ENCODE measurements at places on chromosomes 12 and 14. TPM values are rescaled to one million over a fixed set of nuclear protein-coding genes. Genes with fewer than 3 reads are reported as not detected.
A peak's percentile ranks its signal among the peaks of the same experiment; 100 is the strongest.

DNA sequence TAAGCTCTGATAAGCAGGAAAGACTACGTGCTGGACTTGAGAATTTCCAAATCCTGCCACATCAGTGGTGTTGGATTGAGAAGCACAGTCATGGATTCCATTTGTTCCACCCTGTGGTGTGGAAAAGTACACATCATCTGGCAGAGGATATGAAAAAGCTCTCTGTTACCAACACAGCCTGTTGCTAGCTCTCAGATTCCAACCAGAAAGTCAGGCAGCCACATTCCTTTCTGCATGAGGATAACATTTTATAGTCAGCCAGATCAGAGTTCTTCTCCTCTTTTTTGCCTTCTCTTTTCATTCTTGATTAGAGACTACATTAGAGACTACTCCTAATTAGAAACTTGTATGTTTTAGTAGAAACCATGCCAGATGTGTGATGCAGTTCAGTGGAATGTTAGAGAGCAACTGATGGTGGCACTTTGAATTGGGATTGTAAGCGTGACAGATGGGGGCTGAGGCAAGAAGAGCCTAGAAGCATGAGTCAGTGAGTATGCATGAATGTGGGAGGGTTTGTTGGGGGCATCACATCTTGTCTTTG, 61.2 kb upstream of the STXBP6 start:
- H3K27me3 ChIP-seq: no peaks in the 10 kb centered on the region
- no peaks in the 10 kb centered on the region for H3K4me1 ChIP-seq
- H3K36me3 ChIP-seq: no peaks in the 10 kb centered on the region
- H3K4me3 ChIP-seq: no peak overlapping the region
- no peak overlapping the region for H3K27ac ChIP-seq

- H3K4me3 ChIP-seq: no peak overlapping the region
- peaks cover 9% of the 10 kb centered on the region for H3K4me1 ChIP-seq
- DNase-seq: no peak
- peaks cover 18% of the 10 kb centered on the region for H3K36me3 ChIP-seq
- no peaks in the 10 kb centered on the region for H3K27me3 ChIP-seq
Measured at GRCh38 chr12:109768901-109769670, 55.5 kb downstream of the FAM222A start.

The ETV6 gene
- total RNA-seq: 14.1 TPM

- no peaks in the 10 kb centered on the region for H3K36me3 ChIP-seq
- no peak overlapping the region for H3K27ac ChIP-seq
- DNase-seq: no peak
- H3K4me3 ChIP-seq: no peak overlapping the region
- no peaks in the 10 kb centered on the region for H3K27me3 ChIP-seq
Measured at GRCh38 chr12:76226397-76226796, 121.8 kb downstream of the BBS10 start.

DNA sequence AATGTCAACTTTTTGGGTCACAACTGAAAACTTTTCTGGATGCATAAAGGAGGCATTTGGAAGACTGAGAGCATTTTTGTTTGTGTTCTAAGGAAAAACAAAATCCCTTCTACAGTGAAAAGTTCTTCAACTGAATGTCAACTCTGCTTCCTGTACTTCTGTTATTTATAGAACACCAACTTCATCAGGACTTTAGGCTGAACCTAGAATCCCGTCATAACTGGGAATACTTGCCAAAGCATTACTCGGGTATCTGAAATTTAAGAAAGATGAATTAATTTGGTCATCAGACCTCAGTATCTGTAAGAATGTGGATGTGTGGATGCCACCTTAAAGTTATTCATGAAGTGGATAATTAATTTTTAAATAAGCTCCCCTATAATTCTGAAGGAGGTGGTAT, 73.2 kb downstream of the FERMT2 start:
- no peaks in the 10 kb centered on the region for H3K27me3 ChIP-seq
- peaks cover 48% of the 10 kb centered on the region for H3K4me1 ChIP-seq
- H3K36me3 ChIP-seq: no peaks in the 10 kb centered on the region
- DNase-seq: no peak
- H3K27ac ChIP-seq: no peak overlapping the region

- H3K4me3 ChIP-seq: no peak overlapping the region
- H3K4me1 ChIP-seq: no peaks in the 10 kb centered on the region
- H3K36me3 ChIP-seq: no peaks in the 10 kb centered on the region
- H3K27ac ChIP-seq: no peak overlapping the region
- DNase-seq: no peak
- peaks cover 11% of the 10 kb centered on the region for H3K27me3 ChIP-seq
Measured at GRCh38 chr14:105028251-105028927, 7.5 kb upstream of the CDCA4 start.

The TAS2R8 gene
- not detected for total RNA-seq

DNA sequence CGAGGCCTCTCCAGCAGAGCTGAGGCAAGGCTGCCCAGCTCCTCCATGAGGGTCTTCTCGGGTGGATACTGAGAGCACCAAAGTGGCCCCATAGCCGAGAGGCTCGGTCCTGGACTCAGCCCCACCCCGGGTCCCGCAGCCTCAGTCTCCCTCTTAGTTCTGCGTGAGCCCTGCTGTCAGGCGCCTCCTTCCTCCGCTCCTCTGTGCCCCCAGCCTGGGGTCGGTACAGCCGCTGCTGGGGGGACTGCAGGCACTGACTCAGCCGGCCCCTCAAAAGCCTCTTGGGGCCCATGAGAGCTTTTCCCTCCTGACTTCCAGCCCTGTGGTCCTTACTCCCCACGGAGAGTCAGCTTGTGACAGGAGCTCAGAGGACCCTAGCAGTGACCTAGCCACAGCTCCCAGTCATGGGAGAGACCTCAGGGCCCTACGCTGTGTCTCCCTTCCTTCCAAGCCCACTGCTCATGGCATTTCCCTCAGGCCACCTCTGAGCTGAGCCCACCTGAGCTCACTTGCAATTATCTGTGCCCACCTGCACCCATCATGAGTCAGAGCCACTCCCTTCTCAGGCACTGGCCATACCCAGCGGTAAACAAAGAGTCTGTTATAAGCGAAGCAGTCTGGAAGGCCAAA, 295.0 kb upstream of the RTL1 start:
- no peaks in the 10 kb centered on the region for H3K36me3 ChIP-seq
- no peak overlapping the region for H3K27ac ChIP-seq
- H3K4me1 ChIP-seq: no peaks in the 10 kb centered on the region
- H3K27me3 ChIP-seq: no peaks in the 10 kb centered on the region
- H3K4me3 ChIP-seq: no peak overlapping the region

DNA sequence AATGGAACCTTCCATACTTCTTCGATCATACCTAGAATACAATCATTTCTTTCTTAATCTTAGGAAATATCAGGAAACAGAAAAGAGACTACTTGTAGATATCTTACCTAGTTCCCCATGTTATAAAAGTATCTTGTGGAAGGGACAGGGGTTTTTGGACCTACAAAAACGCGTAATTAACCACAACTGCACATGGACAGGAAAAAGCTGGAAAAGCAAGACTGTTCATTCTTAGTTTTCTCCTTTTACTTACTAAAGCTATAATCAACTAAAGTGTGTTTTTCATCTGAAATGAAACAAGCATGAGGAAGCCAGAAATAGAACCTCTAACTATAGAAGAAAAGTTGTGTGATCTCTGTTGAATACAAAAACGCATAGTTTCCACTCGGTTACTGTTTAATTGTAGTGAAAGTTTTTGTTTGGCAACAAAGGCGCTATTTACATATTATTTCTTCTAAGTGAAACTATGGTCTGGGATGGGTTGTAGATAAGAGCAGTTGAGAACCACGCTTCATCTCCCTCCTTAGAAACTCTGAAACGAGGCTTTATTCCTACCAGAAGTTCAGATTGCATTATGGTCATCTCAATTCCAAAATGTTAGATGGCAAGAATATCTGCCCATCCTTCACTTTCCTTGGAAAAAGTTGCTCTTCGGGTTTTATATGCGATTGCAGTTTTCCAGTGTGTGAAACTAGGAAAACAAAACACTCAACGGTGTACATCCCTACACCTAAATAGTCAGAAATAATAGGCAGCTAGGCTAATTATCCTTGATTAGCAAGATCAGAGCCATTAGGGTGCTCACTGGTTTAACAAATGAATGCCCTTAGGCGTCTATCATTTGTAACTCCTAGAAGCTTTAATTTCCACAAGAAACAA, 1.1 kb downstream of the BCAT1 start:
- H3K27me3 ChIP-seq: no peaks in the 10 kb centered on the region
- H3K27ac ChIP-seq: peak overlapping the region; percentile 69
- H3K36me3 ChIP-seq: no peaks in the 10 kb centered on the region
- no peak for DNase-seq
- no peaks in the 10 kb centered on the region for H3K4me1 ChIP-seq

GRCh38 chr12:116370004-116370404, 92.5 kb upstream of the MED13L start:
- H3K4me3 ChIP-seq: no peak overlapping the region
- H3K36me3 ChIP-seq: no peaks in the 10 kb centered on the region
- H3K27ac ChIP-seq: no peak overlapping the region
- DNase-seq: no peak

DNA sequence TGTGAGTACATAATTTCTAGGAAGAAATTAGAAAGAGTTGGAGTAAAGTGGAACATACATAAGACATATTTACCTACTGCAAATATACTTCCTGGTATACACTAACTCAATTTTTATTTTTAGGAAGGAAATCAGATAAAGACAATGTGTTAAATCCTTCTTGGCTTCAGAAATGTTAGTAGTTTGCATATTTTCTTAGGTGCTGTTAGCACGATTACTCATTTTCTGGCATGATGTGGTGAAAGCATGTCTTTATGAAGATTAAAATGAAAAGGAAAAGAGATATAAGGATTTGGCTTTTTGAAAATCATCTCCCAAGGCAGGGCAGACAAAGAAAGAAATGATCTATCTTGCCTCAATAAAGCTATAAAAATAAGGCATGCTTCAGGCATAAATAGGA, 287.6 kb upstream of the E2F7 start:
- peaks cover 43% of the 10 kb centered on the region for H3K4me1 ChIP-seq
- H3K27ac ChIP-seq: no peak overlapping the region
- no peak for DNase-seq
- H3K36me3 ChIP-seq: no peaks in the 10 kb centered on the region
- H3K4me3 ChIP-seq: no peak overlapping the region

DNA sequence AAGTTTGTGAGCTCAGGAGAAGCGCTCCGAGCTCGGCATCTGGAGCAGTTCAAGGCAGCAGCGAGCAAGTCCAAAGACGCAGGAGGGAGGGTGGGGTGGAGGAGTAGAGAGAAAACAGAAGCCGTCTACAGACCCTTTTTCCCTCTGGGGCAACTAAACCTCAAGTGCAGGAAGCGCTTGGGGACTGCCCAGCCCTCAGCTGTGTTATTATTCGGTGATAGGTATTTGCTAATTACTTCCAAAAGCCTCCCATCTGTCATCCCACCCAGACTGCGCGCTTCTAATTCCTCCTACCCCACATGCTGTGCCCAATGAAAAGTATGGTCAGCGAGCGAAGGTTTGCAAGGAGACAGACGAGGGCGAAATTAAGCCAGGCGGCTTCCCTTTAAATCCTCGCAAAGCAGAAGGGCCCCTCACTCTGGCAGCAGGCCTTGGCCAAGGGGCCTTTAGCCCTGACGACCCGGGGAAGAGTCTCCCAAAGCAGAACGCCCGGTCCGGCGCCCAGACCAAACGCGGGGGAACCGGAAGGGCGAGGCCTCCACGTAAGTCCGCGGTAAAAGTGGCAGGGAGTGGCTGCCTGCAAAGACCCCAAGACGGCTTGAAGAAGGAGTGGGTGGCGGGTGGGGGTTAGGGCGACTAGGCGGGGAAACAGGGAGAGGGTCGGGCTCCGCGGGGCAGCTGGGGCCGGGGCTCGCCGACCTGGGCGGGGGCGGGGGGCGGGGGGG, 507 bp upstream of the CD9 start:
- no peaks in the 10 kb centered on the region for H3K4me1 ChIP-seq
- peak overlapping the region; percentile 99 for H3K27ac ChIP-seq
- H3K27me3 ChIP-seq: no peaks in the 10 kb centered on the region
- no peak for DNase-seq

DNA sequence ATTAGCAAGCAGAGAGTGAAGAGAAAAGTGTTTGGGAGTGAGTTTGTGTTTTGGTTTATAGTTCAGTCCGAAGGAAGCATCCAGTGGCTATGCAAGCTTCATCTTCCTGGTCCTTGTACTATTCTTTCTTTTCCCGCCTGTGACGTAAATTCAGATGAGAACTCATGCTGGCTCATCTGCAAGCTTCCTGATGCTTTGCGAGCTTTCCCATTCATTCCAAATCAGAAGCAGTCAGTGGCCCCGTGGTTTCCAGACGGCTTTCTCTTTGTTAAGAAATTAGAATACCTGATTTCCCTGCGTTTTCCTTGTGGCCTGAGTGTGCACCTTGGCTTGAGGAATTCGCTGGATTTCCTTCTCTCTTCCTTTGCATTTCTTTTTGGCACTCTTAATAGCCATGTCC, 89.5 kb downstream of the TESC start:
- no peaks in the 10 kb centered on the region for H3K27me3 ChIP-seq
- no peak overlapping the region for H3K27ac ChIP-seq
- no peak for DNase-seq
- H3K4me3 ChIP-seq: no peak overlapping the region

- no peak overlapping the region for H3K4me3 ChIP-seq
- H3K27ac ChIP-seq: no peak overlapping the region
- H3K4me1 ChIP-seq: no peaks in the 10 kb centered on the region
- DNase-seq: no peak
- H3K27me3 ChIP-seq: no peaks in the 10 kb centered on the region
Measured at GRCh38 chr12:6106218-6106617, 18.3 kb downstream of the VWF start.

The BCL11B gene
- total RNA-seq: 0.22 TPM

GRCh38 chr14:105851716-105852377, 325.5 kb downstream of the TMEM121 start:
- no peaks in the 10 kb centered on the region for H3K36me3 ChIP-seq
- H3K4me1 ChIP-seq: no peaks in the 10 kb centered on the region
- H3K27me3 ChIP-seq: no peaks in the 10 kb centered on the region
- H3K4me3 ChIP-seq: no peak overlapping the region

DNA sequence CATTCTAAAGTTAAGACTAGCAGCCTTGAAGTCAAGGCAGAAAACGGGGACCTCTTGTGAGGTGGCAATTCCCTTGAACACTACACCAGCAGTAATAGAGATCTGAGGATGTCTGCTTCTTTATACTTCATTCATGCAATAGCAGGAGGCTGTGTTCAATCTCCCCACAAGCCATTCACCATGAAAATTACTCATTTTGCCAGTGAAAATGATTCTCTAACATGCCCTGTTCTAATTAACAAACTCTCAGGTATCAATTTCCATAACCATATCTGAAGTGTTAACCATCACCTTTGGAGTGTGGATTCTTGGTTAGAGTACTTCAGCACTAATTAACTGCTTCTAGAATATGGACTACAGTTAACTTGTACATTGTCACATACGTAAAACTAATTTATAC, 3.4 kb upstream of the GLIPR1 start:
- H3K27me3 ChIP-seq: no peaks in the 10 kb centered on the region
- no peak overlapping the region for H3K4me3 ChIP-seq
- no peak overlapping the region for H3K27ac ChIP-seq
- H3K36me3 ChIP-seq: no peaks in the 10 kb centered on the region
- DNase-seq: no peak

The GDF3 gene
- total RNA-seq: not detected

GRCh38 chr12:48053122-48053521, 48.8 kb upstream of the COL2A1 start:
- no peak overlapping the region for H3K27ac ChIP-seq
- no peaks in the 10 kb centered on the region for H3K36me3 ChIP-seq
- DNase-seq: no peak
- no peaks in the 10 kb centered on the region for H3K27me3 ChIP-seq
- H3K4me1 ChIP-seq: no peaks in the 10 kb centered on the region

- no peaks in the 10 kb centered on the region for H3K36me3 ChIP-seq
- no peak overlapping the region for H3K27ac ChIP-seq
- DNase-seq: no peak
Measured at GRCh38 chr14:47447076-47447475, 228.3 kb downstream of the MDGA2 start.

Measured in tibial nerve (tissue), 4 donors.